A172 (cell line): ENCODE measurements at places on chromosomes 12 and 14.
A peak's percentile ranks its signal among the peaks of the same experiment; 100 is the strongest.

DNA sequence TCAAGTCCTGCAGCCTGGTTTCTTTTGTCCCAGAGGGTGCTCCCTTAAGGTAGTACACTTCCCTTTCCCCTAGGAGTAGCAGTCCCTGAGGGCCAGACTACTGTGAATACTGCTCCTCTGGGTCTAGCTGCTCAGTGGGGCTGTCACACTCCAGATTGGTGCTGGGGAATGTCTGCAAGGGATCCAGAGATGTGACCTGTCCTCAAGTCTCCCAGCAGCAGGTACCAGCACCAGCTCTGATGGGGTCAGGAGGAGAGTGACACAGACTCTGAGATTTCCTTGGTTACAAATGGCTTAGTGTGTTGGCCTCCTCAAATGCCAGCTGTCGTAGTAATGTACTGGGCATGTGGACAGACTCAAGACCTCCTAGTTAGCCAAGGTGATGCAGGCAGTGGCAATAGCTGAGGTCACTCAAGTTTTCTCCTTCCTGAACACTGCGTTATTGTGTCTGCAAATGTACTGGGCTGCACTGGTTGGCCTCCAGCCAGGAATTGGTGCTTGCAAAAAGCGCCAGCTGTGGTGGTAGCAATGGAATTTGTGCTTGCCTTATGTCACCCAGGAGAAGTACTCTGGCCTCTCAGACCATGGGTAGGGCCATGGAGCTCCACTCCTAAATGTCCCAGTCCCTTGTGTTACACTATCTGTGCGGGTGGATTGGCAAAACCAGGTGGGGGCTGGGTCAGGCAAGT is 36.4 kb upstream of the AEBP2 start:
- DNase-seq: peak; percentile 38

DNA sequence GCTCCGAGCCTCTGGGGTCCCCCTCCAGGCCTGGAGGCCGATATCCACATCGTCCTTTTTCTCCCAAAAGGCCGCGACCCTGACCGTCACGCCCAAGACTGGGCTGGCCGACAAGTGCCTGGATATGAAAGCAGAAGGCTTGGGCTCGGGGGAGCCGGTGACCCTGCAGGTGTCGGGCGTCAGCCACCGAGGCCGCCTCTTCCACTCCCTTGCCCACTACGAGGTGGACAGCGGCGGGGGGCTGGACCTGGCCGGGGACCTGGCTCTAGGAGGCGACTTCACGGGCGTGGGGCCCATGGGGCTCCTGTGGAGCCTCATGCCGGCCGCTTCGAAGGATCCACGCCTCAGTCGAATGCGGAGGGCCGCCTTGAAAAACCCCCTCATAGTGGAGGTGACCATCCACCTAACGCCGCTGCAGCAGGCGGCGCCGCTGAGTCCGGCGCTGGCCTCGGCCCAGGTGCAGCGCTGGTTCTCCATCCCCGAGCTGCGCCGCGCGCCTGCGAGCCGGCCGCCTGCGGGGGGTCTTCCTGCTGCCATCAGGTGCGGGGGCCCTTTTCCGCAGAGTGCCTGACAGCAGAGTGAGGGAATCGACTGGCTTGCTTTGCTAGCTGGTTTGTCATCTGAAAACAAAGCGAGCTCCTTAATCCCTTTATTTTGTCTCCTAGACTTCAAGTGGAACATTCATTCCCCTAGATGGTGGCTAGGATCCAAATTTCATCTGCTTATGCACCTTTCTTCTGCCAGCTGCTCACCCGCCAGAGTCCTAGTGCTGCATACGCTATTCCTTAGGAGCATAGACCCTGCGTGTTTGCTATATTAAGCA is 10.6 kb upstream of the DNAL1 start:
- no peak for DNase-seq

- DNase-seq: peak; percentile 34
These were observed 598.8 kb downstream of the SLC16A7 start for GRCh38 chr12:60194678-60195077.

- DNase-seq: no peak
These were observed 67.5 kb downstream of the DIP2B start for GRCh38 chr12:50572287-50572686.

DNA sequence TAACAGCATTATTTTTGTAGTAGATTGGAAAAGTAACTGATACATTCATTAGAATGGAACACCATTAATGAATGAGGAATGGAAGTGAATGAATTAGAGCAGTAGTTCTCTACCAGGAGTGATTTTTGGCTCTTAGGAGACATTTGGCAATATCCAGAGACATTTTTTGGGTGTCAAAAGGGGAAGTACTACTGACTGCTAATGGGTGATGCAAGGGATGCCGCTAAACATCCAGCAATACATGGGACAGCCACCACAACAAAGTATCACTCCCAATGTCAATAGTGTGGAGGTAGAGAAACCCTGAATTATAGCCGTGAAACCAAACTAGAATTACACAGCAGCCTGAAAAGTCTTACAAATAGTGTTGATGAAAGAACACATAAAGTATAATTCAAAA is 1.5 kb downstream of the CHURC1 start:
- no peak for DNase-seq

- DNase-seq: no peak
These were observed 6.4 kb upstream of the HOXC11 start for GRCh38 chr12:53966385-53967133.

- no peak for DNase-seq
These were observed 4.7 kb downstream of the SPRYD3 start for GRCh38 chr12:53074283-53074998.

DNA sequence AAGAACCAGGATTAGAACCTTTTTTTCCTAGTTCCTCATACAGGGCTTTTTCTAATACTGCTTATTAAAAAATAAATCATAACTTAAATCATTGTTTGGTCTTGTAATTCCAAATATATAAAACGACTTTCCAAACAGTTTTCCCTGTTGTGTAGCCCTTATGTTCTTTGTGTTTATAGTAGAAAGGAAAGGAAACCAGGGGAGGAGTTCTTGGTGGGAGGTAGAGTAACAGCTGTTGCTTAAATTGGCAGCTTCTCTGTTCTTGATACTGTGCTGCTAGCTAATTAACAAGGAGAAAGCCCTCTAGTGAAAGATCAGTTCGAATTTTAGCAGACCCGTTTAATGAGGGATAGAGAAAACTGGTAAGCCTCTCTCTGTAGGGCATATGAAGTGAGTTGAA is 15.0 kb downstream of the SRP54 start:
- no peak for DNase-seq

- DNase-seq: no peak
These were observed 156.2 kb downstream of the ETV6 start for GRCh38 chr12:11805680-11806079.

- DNase-seq: no peak
These were observed 36.2 kb downstream of the ANAPC7 start for GRCh38 chr12:110367181-110367864.

- DNase-seq: no peak
These were observed 14.3 kb downstream of the PTCSC3 start for GRCh38 chr14:36162267-36162666.

DNA sequence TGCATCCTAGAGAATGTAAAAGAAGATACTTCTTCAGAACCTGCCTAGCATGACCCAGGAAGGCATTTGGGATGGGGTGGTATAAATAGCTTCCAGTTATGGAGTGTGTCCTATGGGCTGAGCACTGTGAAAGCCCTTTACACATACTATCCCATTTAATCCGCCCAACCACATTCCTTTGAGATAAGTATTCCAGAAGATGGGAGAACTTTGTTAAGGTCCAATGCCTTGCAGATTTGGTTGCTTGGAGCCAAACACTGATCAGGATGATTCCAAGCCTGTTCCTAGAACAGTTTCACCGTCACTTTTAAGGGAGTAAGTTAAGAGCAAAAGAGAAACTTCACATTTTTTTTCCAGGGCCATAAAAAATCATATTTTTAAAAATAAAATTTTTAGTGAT is 82.5 kb upstream of the CLMN start:
- DNase-seq: no peak

DNA sequence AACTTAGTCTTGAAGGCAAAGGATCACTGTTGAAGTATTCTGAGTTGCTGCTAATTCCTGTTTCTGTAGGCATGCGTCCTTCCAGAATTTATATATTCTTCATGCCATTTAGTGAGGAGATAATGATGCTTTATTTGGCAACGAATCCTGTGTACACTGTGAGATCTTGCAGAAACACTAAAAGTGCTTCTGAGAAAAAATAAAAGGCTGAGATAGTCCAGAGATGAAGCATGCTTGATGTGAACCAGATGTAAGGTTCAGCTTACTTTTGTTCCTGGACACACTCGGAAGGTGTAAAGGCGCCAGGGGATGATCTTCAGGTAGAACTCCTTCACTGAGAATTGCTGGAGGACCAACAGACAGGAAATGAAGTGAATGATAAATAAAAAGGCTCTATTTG is 39.1 kb downstream of the AREL1 start:
- DNase-seq: no peak

GRCh38 chr12:131681257-131681620 is 29.7 kb upstream of the SFSWAP start:
- DNase-seq: no peak

GRCh38 chr12:78695749-78696148 is 168.8 kb upstream of the SYT1 start:
- no peak for DNase-seq

DNA sequence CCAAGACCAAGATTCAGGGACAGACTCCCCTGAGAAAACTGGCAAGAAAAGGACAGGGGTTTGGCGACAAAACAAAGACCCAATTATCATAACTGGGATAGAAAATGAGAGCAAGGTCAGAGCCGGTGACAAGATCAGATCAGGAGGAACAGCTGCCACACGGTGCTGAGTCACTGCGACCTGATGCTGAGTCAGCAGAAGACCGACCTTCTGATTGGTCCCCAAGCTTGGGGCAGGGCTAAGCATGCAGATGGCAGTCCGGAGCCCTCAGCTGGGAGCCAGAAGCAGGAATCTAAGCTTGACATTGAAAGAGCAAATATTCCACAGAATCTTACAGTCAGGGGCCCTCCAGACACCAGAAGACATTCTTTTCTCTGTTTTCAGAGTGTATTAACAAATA is 19.1 kb upstream of the ARMH4 start:
- DNase-seq: peak; percentile 85

DNA sequence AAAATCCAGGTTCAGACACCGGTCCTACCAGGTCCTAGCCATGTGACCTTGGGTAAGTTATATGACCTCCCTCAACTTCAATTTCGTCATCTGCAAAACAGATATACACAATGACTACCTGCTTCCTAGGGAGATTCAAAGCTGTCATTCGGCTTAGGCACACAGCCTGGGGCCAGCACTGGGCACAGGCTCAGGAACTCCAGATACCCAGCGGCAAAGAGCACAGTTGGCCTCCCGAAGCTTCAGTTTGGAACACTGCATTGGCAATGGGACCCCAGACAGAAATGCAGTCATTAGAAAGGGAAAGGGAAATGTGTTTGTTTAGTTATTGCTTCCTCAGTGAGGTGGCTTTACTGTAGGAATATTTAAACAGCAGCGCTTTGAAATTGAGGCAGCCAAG is 11.4 kb downstream of the PLEKHG6 start:
- no peak for DNase-seq

- DNase-seq: no peak
These were observed 24.7 kb downstream of the APAF1 start for GRCh38 chr12:98669751-98670150.

- no peak for DNase-seq
These were observed 6.0 kb upstream of the STK38L start for GRCh38 chr12:27237790-27238771.

DNA sequence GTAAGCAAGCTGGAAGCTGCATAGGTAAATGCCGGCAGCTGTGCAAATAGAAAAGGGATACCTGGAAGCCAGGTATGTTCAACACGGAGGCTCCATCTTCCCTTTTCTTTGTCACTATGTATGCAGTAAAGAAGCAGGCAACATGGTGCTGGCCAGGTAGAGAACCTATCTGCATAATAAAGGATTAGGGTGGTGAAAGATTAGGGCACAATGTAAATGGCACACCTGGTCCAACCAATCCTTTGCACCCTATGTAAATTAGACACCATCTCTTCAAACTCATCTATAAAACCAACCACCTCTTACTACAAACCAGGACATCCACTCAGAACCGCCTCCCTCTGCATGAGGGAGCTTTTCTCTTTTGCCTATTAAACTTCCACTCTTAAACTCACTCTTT is 32.3 kb downstream of the RPS29 start:
- no peak for DNase-seq

DNA sequence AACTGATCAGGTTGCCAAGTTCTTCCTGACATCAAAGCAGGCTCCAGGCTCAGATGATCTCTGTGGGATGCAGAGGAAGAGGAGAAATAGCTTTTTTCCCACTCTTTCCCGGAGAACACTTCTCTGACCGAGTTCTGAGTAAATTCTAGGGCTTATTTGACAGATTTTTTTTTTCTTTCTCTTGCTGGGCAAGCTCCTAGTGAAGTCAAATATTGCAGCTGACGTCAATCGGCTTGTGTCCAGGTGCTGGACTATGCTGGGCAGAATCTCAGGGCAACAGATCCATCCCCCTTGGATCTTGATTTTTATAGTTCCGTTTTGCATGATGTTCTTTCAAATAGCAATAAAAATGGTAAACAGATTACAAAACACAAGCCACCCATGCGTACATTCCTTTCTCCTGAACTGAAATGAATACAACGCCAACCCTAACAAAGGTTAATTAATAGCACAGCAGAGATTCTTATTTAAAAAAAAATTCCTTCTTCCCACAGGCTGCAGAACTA is 182.2 kb downstream of the NOVA1 start:
- DNase-seq: no peak

DNA sequence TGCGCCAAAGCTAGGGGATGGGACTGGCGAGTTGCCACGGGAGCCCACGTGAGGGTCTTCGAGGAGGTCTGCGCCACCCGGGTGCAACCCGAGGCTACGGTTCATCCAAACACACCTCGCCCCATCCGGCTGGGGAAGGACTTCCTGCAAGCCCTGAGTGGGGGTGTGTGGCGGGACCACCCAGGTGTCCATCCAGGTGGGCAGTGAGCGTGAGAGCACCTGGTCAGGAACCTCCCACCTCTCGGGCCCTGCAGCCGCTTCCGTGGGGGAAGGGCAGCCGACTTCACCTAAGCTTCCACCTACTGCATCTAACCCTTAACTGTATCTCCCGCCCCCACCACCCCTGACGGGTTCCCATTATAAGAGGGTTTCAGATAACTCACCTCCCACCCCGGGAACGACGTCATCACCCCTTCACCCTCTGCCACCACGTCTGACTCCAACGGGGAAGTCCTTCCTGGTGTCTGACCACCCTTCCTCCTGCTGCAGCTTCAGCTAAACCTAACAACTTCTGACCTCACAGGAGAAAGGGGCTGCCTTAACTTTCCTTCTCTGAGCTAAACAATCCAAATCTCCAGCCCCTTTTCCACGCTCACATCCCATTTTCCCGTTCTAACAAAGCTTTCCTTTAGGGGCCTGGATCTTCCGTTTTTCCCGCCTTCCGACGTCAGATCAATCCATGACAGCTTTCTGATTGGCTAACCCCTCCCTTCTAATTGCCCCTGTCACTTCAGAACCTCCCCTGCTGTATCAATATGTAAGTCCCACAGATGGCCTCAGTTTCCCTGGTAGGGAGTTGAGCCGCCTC is 27.4 kb upstream of the SMUG1 start:
- no peak for DNase-seq

DNA sequence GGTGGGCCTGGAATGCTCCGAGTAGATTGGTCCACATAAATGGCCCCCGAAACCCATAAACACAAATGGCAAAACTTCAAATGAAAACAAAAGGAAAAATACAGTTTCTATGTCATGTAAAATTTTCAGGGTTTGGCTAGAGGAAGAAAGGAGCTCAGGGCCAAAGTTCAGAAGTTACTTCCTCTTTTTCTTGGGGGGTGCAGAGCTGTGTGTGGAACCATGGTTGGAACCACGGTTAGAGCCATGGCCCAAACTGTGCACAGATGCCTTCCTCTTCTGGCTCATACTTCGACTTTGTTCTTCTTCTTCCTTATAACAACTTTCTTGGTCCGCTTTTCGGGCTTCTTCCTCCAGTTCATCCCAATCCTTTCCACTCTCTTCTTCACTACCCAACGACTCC is 51.7 kb downstream of the MGST1 start:
- DNase-seq: no peak

GRCh38 chr12:25001311-25001710 is 52.4 kb upstream of the BCAT1 start:
- no peak for DNase-seq
